ENCODE measurements at places on chromosomes 2 and 18.

DNA sequence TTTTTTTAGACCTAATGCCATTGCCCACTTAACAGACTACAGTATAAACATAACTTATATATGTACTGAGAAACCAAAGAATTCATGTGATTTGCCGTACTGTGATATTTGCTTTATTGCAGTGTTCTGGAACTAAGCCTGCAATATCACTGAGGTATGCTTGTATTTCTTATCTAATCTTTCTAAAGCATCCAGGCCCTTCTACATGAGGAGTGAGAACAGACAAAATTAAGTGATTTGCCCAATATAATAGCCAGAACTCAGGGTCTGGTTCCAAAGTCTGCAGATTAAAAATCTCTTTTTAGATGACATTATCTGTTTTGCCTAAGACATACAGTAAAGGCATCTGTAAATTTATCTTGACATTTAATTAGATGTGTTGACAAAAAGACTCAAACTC, 41.9 kb downstream of the BMPR2 start:
- no peak for DNase-seq

GRCh38 chr2:69505710-69506109, 68.5 kb upstream of the NFU1 start:
- no peak for DNase-seq

GRCh38 chr2:1156531-1156930, 205.9 kb downstream of the SNTG2 start:
- no peak for DNase-seq

DNA sequence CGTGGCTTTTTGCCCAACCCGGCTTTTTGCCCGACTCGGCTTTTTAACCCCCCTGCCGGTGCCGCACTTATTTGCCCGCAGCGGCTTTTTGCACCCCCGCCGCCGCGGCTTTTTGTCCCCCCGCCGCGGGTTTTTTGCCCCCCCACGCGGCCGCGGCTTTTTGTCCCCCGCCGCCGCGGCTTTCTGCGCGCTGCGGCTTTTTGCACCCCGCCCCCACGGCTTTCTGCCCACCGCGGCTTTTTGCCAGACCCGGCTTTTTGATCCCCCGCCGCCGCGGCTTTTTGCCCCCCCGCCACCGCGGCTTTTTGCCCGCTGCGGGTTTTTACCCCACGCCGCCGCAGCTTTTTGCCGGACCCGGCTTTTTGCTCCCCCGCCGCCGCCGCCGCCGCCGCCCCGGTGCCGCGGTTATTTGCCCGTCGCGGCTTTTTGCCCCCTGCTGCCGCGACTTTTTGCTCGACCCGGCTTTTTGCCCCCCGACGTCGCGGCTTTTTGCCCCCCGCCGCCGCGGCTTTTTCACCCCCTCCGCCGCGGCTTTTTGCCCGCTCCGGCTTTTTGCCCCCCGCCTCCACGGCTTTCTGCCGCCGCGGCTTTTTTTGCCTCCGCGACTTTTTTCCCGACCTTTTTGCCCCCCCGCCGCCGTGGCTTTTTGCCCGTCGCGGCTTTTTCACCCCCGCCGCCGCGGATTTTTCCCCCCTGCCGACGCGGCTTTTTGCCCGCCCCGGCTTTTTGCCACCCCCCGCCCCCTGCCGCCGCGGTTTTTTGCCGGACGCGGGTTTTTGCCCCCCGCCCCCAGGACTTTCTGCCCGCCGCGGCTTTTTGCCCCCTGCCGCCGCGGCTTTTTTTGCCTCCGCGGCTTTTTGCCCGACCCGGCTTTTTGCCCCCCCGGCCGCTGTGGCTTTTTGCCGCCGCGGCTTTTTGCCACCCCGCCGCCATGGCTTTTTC, 2786.5 kb downstream of the RPIA start:
- peak; percentile 28 for DNase-seq

- no peak for DNase-seq
These were observed 494.0 kb upstream of the MYT1L start for GRCh38 chr2:2825062-2825461.

DNA sequence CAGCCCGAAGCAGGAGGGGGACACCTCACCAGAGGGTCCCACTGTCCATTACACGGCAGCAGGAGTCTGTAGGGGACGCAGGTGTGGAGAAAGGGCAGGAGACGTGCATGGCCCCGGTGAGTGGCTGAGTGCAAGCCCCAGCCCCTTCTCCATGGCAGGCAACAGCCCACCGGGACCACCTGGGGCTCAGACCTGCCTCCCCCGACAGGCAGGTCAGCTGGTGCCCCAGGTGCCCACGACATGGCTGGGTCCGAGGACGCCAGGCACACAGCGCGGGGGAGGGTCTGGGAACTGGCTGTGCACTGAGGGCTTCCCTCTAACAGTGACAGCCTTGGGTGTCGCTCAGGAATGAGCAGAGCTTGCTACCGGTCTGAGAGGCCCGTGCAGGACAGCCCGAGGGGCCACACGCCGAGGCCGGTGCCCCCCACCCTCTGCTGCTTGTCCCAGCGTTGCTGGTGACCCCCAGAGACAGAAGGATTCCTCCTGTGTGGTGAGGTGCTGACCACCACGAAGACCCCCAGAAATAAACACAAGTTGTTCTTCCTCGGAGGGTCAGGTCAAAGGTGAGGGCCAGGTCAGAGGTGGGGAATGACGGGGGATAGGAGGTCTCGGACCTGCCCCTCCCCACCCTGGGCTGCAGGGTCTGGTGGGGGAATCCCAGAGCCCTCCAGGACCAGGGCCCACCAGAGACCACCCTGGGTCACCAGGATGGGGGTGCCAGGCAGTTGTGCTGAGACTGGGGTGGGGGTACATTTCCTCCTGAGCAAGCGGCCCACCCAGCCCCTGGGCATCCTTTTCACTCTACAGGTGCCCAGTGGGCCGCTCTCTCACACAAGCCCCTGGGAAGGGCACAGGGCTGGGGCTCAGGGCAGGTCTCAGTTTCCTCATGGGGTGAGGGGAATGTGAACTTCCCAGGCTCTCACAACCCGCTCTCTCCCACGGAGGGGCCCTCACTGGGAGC, 50.6 kb downstream of the SLC66A2 start:
- no peak for DNase-seq

DNA sequence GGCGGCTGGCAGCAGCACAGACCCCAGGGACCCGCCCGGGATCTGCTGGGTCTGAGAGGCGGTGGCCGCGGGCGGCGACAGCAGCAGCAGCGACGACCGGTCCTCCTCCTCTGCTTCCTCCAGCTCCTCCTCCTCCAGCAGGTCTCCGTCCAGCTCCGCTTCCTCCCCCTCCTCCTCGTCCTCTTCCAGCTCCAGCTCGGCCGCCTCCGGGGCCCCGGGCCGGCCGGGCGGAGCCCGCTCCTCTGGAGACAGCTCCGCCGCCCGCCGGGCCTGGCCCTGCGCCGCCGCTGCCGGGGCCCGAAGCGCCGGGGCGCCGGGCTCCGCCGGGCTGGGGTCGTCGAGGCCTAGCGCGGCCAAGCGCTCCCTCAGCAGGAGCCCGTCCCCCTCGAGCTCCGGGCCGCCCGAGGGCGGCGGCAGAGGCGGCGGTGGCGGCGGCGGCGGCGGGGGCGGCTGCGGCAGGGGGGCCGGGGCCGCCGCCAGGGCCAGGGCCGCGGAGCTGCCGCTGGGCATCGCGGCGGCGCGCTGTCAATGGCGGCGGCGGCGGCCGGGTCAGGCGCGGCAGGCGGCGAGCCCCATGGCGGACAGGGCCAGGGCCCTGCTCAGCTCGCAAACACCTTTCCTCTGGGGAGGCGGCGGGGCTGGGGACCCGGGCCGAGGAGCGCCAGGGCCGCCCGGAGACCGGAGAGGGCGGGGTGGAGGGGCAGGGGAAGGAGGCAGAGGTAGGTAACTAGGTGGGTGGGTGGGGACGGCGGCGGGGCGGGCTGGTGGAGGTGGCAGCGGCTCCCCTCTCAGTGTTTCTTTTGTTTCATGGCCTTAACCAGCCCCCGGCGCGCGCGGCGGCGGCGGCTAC, 445 bp downstream of the MEX3C start:
- peak; percentile 59 for DNase-seq

DNA sequence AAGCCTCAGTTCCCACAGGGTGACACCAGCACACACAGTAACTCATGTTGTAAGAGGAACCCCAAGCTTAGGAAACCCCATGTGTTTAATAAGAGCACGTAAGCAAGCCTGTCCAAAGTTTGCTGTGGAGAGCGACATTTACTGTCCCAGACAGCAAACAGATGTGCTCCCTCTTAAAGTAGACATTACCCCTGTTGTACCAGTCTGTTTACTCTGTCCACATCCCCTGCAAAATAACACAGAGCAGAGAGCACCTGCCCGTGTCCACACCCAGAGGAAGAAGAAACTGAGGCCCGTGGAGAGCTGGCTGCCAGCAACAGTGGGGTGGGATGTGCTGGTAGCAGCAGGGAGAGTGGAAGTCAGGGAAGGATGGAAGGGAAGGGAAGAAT, 243.5 kb downstream of the GBX2 start:
- no peak for DNase-seq

Data from KBM-7 (cell line).